ENCODE measurements at places on chromosomes 6 and 20.

- no peak for DNase-seq
These were observed 93.2 kb downstream of the IRF4 start for GRCh38 chr6:484746-485145.

- DNase-seq: no peak
These were observed 110.3 kb downstream of the MEI4 start for GRCh38 chr6:77763124-77763523.

GRCh38 chr6:148934539-148934938, 187.7 kb downstream of the UST start:
- no peak for DNase-seq

DNA sequence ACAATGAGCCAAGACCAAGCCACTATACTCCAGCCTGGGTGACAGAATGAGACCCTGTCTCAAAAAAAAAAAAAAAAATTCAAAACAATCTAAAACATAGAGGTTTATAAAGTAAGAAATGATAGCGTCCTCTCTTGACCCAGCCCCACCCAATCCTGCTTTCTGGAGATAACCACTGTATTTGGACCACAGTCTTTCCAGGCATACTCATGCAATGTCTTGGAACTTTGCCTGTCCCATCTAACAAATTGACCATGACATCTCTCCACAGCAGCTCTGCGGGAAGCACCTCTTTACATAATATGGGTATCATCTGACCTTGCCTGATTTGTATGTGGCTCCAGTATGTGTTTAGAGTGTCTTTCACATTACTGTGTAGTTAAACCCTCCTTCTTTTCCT, 9.1 kb upstream of the SHLD1 start:
- DNase-seq: no peak

- DNase-seq: no peak
These were observed 115.6 kb upstream of the B3GAT2 start for GRCh38 chr6:71072508-71072907.

- no peak for DNase-seq
These were observed 14.1 kb upstream of the TFAP2D start for GRCh38 chr6:50699051-50699775.

DNA sequence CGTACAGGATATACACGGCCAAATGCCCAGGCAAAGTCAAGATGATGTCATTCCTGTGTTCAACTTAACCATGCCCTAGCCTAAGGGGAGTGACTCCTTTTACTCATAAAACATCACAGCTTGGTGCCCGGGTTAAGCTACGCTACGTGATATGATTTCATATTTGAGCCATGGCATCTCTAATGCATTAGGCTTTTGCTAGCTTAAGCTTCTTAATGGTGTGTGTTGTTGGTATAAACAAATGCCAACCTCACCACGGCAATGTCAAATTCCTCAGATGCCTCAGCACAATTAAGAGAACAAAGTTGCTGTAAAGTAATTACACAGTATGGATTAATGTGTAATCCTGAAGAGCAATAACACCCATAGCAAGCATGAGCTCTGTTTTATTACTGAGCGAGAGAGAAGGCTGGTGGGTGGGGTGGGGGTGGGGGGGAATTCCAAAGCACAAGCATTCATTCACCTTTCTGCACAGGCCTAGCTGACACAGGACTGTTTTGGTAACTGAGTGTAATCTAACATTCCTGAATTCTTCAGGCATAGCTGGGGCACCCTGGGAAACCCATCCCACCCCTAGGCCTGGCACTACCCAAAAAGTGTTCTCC, 44.7 kb upstream of the CNKSR3 start:
- DNase-seq: no peak

DNA sequence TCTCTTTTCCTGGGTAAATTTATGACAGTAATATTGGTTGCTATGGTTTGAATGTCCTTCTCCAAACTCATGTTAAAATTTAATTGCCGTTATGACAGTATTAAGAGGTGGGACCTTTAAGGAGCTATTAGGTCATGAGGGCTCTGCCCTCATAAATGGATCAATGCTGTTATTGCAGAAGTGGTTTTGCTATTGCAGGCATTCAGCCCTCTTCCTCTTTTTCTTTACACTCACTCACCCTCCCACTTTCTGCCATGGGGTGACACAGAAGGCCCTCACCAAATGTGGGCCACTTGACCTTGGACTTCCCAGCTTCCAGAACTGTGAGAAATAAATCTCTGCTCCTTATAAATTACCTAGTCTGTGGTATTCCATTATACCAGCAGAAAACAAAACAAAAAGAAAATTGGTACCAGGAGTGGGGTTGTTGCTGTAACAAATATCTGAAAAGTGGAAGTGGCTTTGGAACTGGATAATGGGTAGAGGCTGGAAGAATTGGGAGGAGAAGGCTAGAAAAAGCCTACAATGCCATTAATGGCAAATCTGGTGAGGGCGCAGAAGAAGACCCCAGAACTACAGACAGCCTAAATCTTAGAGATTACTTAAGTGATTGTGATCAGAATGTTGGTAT, 24.8 kb upstream of the IGF2R start:
- DNase-seq: no peak

DNA sequence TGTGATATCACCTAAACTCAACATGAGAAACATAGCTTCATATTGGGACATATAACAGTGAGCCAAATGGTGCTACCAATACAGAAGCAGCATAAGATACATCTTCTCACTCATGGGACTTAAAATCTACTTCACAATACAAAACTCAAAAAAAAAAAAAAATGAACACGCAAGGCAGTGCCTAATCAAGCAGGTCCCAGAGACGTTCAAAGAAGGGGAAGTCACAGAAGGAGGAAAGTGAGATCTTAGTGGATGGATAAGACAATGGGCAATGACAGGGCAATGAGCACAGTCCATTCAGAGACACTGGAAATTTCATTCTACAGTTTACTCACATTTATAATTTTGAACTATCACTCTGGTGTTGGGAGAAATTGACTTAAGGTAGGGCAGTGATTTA, 88.3 kb downstream of the FAM50B start:
- DNase-seq: no peak

DNA sequence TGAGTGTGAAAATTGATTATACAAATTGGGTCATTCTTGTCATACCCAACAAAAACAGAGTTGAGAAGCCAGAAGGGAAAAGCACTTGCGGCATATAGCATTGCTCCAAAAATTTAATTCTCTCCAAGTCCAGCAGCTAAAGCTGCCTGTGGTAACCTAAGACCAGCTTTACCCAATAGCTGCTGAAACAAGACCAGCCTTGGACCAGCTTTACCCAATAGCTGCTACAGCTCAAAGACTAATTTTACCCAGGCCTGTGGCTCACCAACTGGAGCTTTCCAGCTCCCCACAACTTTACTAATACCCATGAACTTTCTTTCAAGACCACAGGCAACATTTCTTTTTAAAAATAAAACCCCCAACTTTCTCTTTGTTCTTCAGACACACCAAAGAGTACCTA, 32.8 kb upstream of the ZNF133 start:
- DNase-seq: no peak

- DNase-seq: no peak
These were observed 17.8 kb downstream of the MAP3K5 start for GRCh38 chr6:136774228-136775041.

DNA sequence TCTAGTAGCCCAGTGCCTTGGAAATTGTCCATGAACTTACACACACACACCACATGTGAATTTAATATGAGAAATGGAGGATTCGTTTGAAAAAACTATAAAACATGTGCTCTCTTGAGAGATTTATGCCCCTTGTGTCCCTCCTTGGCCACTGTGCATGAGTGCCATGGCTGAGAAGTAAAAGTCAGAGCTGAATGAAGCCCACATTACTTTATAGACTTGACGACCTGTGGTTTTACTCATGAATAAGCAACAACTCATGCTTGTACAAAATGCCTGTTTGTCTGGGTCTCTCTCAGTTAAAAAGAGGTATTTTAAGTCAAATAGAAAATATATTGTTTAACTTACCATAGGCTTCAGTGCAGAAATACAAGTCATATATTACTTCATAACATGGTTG, 102.7 kb downstream of the KCNQ5 start:
- DNase-seq: no peak

DNA sequence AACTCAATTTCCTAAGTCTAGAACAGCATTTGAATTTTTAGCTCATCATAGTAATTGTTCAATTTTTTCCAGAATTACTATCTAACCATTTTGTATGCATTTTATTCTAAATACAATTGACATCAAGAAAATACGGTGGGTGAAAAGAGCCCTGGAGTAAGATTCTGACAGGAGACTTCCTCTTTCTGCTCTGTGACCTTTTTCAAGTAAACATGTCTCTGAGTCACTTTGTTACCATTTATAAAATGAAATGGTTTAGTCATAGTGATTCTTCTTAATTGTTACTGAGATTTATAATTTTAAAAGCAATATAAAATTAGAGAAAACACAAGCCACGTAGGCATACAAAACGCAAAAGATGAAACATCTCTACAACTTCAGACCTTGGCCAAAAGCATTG, 80.2 kb downstream of the PLCB1 start:
- no peak for DNase-seq

- no peak for DNase-seq
These were observed 37.8 kb upstream of the CNKSR3 start for GRCh38 chr6:154548130-154548830.

- no peak for DNase-seq
These were observed 74.7 kb downstream of the MYLK4 start for GRCh38 chr6:2676048-2676447.

GRCh38 chr20:49811825-49812506, 662 bp upstream of the SLC9A8 start:
- DNase-seq: no peak

DNA sequence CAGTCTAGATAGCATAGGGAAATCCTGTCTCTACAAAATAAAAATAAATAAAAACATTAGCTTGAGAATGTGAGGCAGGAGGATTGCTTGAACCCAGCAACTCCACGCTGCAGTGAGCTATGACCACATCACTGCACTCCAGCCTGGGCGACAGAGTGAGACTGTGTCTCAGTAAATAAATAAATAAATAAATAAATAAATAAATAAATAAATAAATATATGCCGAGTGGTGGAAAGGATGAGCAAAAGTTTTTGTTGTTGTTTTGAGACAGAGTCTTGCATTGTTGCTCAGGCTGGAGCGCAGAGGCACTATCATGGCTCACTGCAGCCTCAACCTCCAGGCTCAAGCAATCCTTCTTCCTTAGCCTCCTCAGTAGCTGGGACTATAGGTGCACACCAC, 53.4 kb downstream of the TFAP2A start:
- no peak for DNase-seq

GRCh38 chr20:32790751-32791057, 28.5 kb downstream of the DNMT3B start:
- DNase-seq: no peak

- no peak for DNase-seq
These were observed 302.4 kb upstream of the POU3F2 start for GRCh38 chr6:98532004-98532403.

DNA sequence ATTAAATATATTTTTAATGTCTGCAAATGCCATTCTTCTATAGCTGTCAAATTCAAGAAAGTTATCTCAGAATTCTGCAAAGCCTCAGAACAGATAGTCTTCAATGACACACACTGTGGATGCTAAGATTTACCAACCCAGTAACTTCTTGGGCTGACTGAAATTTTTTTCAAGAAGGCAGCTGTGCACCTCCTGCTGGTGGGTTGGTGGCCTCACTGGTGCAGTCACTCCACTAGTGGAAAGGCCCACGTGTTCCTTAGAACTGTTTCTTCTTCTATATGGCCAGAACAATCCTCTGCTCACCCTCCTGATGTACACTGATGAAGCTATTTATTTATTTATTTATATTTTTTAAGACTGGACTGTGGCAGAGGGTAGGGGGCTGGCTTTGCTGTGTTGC, 28.1 kb upstream of the MTCL3 start:
- DNase-seq: peak; percentile 25

DNA sequence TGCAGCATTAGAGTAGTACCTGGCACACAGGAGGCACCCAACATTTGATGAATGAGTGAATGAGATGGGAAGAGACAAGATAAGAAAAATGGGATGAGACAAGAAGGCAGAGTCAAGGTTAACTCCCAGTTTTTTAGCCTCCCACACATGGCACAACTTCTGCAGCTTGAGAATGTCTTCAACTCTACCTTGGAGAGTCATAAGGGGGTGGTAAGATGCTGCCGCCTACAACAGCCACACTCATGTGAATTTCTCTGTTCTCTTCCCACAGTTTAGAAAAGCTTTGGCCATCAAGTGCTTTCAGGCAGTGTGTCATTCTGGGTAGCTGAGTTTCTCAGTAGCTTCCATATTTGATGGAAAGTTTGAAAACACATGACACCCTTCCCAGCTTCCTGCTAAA, 19.5 kb upstream of the GPR6 start:
- no peak for DNase-seq

DNA sequence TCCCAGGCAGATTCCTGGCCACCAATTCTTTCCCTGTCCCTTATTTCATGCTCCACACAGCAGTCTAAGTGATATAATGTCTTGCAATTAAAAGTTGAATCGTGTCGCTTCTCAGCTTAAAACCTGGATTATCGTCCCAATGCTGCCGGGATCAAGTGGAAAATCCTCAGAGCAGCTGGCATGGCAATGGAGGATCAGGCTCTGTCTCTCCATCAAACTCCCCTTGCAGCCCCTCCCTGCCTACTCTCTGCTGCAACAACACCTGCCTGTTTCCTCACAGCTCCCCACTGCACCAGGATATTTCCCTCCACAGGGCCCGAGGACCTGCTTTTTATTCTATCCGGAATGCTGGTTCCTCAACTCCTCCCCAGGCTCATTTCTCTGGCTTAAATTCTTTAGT, 277.1 kb downstream of the SYNE1 start:
- no peak for DNase-seq

DNA sequence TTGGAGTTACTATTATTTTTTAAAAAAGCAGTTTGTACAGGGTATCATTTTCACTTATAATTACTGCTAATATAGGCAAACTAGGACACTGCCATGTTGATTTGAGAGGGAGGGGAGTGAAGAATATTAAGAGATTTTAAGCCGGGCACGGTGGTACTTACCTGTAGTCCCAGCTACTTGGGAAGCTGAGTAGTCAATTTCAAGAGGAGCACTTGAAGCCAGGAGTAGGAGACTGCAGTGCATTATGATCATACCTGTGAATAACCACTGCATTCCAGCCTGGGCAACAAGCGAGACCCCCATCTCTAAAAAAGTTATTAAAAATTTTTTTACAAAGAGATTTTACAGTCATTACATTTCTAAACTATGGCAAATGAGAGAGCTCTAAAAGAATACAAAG, 35.7 kb downstream of the ADAT2 start:
- DNase-seq: no peak

GRCh38 chr6:133201231-133201630, 39.9 kb upstream of the EYA4 start:
- no peak for DNase-seq

- DNase-seq: no peak
These were observed 7.3 kb downstream of the AIG1 start for GRCh38 chr6:143068001-143068400.

DNA sequence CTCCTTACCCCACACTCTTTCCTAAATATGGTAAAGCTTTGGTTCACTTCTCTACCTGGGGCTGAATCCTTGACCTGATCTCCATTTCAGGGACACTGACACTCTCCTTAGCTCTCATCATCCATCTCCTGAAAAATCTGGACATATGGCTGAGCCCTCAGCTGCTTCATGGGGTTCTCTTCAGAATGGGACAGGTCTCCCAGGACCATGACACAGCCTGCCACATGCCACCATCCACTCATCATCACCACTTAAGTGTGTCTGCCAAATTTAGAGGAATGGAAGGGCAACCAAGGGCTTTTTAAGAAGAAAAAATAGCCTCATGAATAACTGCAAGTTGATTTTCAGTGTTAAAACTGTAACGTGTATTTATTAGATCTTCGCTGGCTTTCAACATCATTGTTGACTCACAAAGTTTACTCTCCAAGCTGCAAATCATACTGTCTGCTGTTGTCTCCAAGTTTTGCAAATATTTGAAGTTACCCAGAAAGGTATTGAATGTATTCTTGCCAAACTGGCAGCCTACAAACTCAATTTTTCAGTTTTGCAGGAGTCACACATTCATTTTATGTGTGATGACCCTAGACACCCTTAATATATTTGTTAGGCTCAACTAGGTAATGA, 41.1 kb downstream of the HS3ST5 start:
- DNase-seq: no peak

Data from activated CD4-positive, alpha-beta T cell treated with anti-CD3 and anti-CD28 coated beads, Interleukin-2, Interleukin-6, amounts not matched to agents 100 ng/mL and 50 ng/mL, durations not matched to agents 16 hours and 8 hours (primary cell).